PC-9 (cell line): ENCODE measurements at places on chromosomes 4 and X. TPM values are rescaled to one million over a fixed set of nuclear protein-coding genes. Genes with fewer than 3 reads are reported as not detected.

The GABRE gene
- total RNA-seq, result 22.1 and 24.5 TPM in 2 replicates

- DNase-seq, result peak; percentile 5
These were observed 121.6 kb downstream of the RASL11B start for GRCh38 chr4:52983563-52984303.

- DNase-seq, result no peak
These were observed 3.1 kb upstream of the L1CAM start for GRCh38 chrX:153889123-153889522.

The ABLIM2 gene
- total RNA-seq, result 1.6 and 6.2 TPM in 2 replicates

The CXCL5 gene
- total RNA-seq, result not detected in 2 replicates

DNA sequence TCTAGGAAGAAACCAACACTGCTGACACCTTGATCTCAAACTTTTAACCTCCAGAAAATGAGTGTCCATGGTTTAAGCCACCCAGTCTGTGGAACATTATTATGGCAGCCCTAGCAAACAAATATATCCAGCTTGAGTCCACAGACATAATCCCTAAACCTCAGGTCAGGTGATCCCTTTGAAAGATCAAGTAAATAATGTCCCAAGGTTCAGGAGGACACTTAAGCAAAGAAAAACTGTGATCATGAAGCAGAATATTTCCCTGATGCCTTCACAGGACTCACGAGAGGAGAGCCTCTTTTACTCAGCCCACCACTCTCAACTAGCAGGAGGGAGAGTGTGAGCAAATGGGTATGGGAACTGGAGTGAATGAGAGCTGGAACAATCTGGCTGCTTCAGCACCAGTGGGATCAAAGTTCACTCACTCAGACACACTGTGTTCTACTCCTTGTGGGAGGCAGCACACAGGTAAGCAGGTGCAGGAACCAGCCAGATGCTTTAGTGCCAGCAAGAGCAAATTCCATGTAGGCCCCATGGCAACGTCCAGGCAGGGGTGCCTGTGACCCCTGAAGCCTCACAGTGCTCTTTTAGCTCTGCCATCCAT is 608.4 kb downstream of the RAB28 start:
- no peak for DNase-seq

DNA sequence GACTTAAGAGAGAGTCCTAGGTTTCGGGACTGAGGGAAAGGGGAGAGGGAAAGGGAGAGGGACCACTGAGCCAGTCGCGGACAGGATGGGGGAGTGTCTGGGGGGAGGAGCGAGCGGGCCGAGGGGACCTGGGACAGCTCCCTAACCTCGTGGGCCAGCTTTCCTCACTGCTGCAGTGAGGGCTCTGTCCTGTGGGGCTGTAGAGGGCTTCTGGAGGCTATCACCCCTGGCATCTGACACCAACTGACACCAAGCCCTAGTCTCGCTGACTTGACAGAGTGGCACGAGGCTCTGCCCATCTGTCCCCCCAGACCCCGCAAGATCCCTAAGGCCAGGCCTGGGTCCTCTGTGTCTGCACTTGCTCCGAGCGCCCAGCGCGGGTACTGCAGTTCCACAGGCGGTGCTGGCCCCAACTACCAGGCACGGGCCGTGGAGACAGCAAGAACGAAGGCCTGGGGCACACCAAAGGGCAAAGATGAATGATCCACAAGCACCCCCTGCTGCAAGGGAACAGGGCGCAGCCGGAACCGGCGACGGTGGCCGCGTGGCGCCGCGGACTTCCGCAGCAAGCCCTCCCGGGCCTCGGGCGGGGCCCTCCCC is 465 bp downstream of the HAUS7 start:
- peak; percentile 40 for DNase-seq

DNA sequence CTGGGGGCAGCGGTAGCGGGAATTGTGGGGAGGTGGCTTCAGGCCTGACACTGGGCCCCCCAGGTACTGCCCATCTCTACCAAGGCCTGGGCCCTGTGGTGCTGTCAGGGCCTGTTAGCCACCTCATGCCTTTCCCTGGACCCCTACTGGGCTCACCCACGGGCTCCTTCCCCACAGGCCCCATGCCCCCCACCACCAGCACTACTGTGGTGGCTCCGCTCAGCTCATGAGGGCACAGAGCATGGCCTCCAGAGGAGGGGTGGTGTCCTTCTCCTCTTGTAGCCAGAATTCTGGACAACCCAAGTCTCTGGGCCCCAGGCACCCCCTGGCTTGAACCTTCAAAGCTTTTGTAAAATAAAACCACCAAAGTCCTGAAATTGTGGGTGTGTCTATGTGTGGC is 7.5 kb downstream of the GATA1 start:
- no peak for DNase-seq

DNA sequence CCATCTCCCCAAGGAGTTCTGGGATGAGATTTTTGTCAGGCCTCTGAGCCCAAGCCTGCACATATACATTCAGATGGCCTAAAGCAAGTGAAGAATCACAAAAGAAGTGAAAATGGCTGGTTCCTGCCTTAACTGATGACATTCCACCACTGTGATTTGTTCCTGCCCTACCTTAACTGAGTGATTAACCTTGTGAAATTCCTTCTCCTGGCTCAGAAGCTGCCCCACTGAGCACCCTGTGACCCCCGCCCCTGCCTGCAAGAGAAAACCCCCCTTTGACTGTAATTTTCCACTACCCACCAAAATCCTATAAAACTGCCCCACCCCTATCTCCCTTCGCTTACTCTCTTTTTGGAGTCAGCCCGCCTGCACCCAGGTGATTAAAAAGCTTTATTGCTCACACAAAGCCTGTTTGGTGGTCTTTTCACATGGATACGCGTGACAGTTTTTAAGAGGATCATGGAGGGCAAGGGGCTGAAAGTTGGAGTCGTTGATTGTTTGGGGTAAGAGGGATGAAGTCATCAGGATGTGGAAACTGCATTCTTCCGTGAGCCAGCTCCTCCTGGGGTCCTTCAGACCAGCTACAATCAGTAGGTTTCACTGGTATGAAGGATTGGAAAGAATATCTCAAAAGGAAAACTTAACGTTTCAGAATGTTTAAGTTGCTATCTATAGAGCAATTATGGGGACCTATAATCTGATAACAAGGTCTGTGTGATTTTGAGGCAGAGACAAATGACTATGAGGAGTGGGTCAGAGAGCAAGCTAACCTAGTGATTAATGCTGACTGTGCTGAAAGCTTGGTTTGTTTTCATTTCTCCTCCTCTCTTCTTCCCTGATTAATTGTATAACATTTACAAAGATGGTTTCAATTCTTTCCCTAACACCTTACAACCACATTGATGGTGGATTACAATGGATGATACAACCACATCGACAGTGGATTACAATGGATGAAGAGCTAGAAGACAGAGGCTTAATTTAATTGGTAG is 28.6 kb upstream of the MAGEA11 start:
- DNase-seq, result no peak

The SRPX gene
- not detected in 2 replicates for total RNA-seq

- no peak for DNase-seq
These were observed 700.6 kb downstream of the NLGN4X start for GRCh38 chrX:5528057-5528456.

DNA sequence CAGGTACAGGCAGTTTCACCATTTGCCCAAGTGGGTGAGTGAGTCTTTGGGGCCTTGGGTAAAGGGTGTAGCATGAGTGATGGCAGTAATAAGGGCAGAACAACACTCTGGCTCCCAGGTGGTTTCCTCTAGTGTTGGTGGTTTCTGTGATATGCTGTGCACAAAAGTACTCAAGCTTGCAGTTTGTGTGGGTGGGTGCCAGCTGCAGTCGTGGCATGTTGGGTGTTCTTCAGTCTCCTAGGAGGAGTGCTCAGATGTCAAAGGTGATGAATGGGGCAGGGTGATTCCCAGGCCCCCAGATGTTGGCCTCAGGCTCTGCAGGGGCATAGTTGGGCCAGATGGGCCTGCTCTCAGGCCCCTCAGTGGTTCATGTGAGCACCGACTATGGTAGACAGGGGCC is 166.1 kb upstream of the KLF8 start:
- no peak for DNase-seq

- no peak for DNase-seq
These were observed 646.6 kb downstream of the ANKRD50 start for GRCh38 chr4:124065936-124066335.

DNA sequence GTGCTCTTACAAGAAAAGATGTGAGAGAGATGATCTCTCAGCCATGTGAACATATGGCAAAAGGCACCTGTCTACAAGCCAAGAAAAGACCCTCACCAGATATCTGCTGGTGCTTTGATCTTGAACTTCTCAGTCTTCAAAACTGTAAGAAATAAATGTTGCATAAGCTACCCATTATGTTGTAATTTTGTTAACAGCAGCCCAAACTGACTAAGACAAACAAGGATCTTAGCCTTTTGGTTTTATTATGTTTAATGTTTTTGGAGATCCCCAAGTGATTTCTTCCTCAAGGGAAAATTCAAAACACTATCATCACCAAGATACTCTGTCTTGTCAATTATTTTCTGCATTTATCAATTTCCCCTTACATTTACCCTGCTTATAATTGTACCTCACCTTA is 21.8 kb upstream of the CCNI start:
- no peak for DNase-seq

The RGN gene
- 0.33 TPM in 1 of 2 replicates, not detected in the other for total RNA-seq

GRCh38 chrX:69795702-69796101 is 179.8 kb downstream of the EDA start:
- DNase-seq, result no peak

DNA sequence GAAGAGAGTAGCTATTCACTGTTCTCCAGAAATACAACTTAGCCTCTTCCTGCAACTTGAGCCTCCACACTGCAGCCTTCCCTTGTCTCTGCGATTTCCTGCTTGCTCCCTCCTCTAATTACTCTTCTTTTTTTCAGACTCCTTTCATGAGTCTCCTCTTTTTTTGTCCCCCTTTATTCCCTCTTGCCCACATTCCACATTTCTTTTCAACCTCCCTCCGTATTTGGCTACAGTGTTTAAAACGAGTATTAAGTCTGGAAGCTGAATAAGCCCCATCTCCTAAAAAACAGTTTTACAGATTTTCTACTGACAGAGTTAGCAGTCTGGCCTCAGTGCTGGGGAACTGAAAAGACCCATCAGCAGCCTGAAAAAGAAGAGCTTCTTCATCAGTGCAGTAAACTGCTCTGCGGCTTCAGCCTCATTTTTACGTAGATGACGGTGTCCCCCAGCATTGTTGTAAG is 141.5 kb downstream of the TENM3 start:
- DNase-seq, result no peak

GRCh38 chr4:185219551-185220344 is 10.3 kb downstream of the SNX25 start:
- no peak for DNase-seq

DNA sequence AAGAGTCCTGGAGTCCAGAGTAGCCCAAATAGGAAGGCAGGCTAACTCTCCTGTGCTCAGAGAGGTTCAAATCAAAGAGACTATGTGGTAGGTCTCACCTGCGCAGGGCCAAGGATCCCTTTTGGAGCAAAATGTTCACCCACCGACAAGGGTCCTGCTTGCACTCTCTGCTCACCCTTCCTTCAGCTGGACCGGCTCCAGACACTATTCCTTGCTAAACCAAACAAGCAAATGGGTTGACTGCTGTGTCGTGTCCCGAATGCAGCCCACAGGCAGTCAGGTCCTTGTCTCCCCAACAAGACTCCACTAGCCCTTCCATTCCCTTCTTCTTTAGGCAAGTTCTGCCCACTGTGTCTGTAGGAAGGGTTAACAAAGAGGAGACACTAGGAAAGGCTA is 760 bp downstream of the TRMT2B start:
- no peak for DNase-seq

- DNase-seq, result no peak
These were observed 256.8 kb downstream of the TRIML1 start for GRCh38 chr4:188396037-188396436.

DNA sequence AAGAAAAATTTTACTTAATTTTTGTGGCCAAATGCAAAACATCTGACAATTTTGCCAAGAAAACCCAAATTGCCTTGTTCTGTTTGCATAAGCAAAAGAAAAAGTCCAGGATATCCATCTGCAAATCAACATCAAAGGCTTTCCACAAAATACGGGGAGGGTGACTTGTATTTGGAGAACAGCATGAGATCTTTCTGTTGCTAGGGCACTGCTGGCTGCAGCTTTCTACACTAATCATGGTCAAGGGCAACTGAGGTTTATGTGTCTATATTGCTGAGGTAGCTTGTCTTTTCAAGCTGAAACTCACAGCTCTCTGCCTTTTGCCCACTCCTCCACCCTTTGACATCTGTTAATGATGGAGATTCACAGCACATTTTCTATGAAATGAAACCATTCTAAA is 389.1 kb downstream of the NKX6-1 start:
- DNase-seq, result no peak

DNA sequence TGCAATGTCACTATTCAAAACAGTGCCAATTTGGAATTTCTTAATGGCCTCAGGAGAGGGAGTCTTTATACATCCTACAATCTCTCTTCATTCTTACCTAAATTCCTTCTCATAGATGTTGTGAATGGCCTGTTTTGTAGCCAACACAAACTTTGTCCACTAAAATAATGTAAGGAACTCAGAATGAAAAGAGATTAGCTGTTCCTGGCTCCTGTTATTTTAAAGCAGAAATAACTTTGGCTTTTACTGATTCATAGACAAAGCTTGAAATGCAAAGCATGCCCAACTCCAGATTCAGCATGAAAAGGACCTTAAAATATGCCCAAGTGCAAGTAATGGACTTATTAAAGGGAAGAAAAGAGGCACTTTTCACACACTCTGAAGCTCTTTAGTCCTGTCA is 146.0 kb upstream of the GPC4 start:
- no peak for DNase-seq

DNA sequence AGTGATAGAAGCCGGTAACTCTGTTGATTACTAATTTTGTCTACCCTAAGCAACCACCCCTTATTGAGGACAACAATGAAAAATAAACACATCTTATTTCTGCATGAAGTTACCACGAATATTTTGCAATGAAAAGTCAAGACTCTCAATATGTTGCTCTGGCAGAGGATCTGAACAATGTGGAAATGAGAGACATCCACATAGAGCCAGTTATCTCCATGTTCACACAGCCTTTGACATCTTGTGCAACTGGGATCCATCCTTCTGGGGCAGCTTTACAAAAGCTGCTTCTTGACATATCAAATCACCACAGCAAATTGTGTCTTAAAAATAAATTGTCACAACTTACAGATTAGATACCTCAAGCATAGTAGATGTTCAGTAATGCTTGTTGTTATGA is 10.2 kb downstream of the EDNRA start:
- no peak for DNase-seq

GRCh38 chr4:78722320-78722719 is 53.8 kb upstream of the BMP2K start:
- DNase-seq, result no peak

The MAGEE1 gene
- total RNA-seq, result 4.2 and 4.6 TPM in 2 replicates

The AVPR2 gene
- total RNA-seq, result 3.2 and 3.8 TPM in 2 replicates

- DNase-seq, result peak; percentile 85
These were observed 54.3 kb downstream of the CHRDL1 start for GRCh38 chrX:110741213-110741796.

- no peak for DNase-seq
These were observed 63.7 kb downstream of the FAM13A start for GRCh38 chr4:88993246-88993645.
